ENCODE measurements at places on chromosomes 16 and 17.

DNA sequence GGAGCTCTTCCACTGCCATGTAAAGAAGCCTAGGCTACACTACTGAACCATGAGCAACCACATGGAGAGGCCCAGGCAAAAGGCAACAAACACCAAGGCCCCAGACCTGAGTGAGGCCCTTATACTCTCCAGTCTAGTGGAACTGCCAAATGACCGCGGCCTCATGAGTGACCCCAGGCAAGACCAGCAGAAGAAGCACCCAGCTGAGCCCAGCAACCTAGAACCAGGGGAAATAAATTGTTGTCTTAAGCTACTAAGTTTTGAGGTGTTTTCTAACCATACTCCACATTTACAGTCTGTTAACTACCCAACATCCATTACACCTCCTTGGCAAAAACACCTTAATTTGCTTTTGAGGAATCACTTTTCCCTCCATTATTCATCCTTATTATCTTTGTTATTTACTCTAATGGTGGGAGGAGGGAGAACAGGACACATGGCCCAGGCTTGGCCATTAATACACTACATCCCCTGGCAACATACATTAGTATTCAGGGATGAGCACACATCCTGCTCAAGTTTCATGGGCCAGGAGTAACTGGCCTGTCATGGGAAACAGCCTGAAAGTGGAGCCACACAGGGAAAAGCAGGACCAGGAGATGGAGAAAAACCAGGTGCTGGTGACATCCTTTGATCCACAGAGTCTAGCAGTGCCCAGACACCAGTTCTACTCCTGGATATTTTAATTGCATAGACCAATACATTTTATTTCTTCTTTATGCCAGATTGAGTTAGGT, 26.2 kb downstream of the SLC39A11 start:
- DNase-seq: no peak

DNA sequence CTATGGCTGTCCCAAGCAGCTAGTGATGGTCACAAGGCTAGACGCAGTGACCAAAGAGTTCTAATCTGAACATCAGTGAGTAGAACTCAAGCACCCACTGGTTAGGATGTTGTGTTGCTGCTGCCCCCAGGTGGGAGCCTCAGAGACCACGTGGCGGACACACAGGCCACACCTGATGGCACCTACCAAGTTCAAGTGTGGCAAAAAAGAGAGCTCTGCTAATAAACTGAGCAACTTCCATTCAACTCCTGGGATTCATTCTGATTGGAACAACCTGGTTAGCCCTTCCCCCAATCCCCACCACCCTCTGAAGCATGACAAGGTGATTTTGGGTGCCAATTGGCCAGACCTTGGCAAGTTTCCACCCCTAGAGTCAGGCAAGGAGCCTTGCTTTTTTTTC, 3.5 kb upstream of the LCMT1 start:
- peak; percentile 53 for DNase-seq

GRCh38 chr16:81600275-81600674, 155.7 kb downstream of the CMIP start:
- DNase-seq: no peak

GRCh38 chr17:6592173-6592572, 35.8 kb upstream of the PITPNM3 start:
- DNase-seq: no peak

GRCh38 chr17:32503251-32504165, 16.7 kb downstream of the CDK5R1 start:
- DNase-seq: peak; percentile 76

GRCh38 chr16:47129755-47130435, 13.8 kb downstream of the NETO2 start:
- no peak for DNase-seq

GRCh38 chr16:74742051-74742481, 32.6 kb downstream of the FA2H start:
- DNase-seq: no peak

GRCh38 chr17:71809537-71809936, 311.3 kb upstream of the SOX9 start:
- no peak for DNase-seq

DNA sequence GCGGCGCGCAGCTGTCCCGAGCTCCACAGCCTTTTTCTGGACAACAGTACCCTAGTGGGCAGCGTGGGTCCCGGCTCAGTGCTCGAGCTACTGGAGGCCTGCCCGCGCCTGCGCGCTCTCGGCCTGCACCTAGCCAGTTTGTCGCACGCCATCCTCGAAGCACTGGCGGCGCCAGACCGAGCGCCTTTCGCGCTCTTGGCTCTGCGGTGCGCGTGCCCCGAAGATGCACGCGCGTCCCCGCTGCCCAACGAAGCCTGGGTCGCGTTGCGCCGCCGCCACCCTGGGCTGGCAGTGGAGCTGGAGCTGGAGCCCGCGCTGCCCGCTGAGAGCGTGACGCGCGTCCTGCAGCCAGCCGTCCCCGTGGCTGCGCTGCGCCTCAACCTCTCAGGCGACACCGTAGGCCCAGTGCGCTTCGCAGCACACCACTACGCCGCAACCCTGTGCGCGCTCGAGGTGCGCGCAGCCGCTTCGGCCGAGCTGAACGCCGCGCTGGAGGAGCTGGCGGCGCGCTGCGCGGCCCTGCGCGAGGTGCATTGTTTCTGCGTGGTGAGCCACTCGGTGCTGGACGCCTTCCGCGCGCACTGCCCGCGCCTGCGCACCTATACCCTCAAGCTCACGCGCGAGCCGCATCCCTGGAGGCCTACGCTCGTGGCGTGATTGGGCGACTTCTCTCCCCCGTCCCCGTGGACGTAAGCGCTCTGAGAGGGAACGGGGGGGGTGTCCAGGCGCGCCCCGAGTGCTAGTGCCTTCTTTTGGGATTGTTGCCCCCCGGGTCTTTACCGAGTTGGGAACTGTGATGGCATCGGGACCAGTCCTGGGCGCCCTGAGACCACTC, 1.2 kb upstream of the HSF4 start:
- peak; percentile 68 for DNase-seq

DNA sequence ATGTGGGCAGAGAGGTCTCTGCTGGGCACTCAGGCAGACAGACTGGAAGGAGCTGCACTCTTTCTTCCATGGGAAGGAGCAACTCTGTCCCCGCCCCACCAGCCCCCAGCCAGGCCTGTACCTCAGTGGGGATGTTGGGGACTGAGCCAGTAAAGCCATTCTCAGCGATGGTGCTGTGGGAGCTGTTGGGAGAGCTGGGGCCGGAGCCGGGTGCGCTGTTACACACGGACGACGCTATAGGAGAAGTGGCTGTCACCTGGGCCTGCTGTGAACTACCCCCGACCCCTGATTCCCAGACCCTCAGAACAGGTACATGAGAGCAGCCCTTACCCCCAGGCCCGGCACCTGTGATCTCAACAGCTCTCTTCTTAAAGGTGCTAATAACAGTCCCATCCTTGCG, 21.5 kb downstream of the G6PC3 start:
- no peak for DNase-seq

DNA sequence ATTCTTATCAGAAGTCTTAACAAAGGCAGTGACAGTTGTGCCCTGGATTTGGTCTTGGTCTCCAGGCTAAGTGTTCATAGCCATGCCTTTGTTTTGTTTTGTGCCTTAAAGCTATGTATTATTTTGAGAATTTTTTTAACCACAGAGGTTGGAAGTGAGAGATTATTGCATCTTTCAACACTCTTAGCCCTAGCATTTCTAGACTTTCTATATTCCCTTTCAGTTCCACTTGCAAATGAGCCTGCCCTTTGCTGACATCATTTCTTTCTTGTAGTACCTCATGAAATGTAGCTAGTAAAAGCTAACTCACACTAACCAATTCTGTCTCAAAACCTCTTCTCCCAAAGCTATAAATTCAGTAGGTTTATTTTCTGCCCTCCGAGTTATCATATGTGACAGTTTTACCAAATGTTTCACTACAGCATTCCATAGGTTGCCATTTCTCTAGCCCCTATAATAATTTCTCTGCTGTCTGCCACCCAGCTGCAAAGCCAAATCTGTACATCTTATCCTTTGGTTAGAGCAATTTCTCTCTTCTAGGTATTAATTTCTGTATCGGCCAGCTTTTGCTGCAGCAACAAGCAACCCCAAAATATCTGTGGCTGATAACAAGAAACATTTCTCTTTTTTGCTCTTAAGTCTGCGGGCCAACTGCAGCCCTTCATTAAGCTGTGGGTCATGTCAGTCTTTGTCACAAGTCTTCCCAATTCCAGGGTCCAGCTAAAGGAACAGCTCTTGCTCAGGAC, 14.2 kb upstream of the CCL1 start:
- DNase-seq: no peak
